Urothelium cell line (cell line): ENCODE measurements at places on chromosomes 11 and 22.

GRCh38 chr11:70460964-70461363 is 62.6 kb downstream of the CTTN start:
- DNase-seq: no peak

- DNase-seq: no peak
These were observed at the start of gene CHCHD10 for GRCh38 chr22:23767673-23768548. CHCHD10 (minus strand) TSS chr22:23767972; CDS start chr22:23767874, 98 bp downstream.

- DNase-seq: peak; percentile 75
These were observed 136.2 kb downstream of the OSBP2 start for GRCh38 chr22:30830907-30831306.

DNA sequence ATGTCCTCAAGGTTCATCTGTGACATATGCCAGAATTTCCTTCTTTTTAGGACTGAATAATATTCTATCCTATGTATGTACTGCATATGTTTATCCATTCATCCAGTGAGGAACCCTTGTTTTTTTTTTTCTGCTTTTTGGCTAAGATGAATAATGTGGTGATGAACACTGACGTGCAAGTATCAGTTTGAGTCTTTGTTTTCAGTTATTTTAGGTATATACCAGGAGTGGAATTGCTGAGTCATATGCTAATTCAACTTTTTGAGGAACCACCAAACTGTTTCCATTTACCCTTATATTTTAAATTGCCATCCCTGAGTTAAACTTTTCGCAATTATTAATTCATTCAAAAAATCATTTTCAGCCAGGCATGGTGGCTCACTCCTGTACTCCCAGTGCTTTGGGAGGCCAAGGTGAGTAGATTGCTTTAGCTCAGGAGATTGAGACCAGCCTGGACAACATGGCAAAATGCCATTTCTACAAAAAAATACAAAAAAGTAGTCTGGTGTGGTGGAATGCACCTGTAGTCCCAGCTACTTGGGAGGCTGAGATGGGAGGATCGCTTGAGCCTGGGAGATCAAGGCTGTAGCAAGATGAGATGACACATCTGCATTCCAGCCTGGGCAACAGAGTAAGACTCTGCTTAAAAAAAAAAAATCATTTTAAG is 64.2 kb downstream of the MICAL2 start:
- DNase-seq: no peak

DNA sequence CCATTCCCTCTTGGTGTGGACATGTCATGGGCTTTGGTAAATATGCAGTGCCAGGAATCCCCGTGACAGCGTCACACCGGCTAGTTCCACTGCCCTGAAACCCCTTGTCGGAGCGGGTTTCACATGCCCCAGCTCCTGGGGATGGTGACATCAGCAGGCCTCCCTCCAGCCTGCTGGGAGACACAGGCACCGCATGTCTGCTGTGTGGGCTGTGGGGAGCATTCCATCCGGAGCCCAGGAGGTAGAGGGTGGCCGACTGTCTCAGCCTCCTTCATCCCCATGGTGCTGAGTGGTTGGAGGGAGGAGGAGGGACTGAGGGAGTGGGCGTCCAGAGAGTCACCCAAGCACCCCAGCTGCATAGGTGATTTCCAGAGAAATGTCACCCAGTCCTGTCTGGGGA is 1161.1 kb downstream of the BRD1 start:
- DNase-seq: no peak

DNA sequence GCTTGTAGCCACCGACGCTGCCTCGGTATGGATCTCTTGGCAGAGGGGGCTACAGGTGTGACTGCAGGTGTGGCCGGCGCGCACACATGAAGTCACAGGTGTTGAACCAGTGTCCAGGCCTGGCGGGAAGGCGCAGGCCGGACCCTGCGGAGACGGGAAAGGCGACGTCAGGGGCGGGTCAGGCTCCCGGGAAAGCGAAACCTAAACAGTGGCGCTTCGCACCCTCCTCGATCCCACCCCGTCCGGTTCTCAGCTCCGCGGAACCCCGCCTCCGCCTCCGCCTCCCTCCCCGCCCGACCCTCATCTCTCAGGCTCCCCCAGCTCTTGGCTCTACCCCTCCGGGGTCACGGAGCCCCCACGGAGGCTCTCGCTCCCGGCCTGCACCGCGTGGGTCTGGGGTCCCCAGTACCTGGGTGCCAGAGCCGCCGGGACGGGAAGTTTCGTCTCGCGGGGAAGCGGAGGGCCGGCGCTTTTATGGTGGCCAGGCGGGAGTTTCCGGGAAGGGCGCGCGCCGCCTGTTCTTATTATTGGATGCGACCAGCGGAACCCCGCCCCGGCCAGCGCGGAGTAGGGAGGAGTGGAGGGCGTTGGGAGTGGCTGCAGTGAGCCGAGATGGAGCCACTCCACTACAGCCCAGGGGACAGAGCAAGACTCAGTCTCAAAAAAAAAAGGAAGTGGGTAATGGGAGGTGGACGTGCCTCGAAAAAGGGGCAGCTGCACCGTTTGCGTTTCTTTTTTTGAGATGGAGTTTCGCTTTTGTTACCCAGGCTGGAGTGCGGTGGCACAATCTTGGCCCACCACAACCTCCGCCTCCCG is at the start of gene IRF7:
Gene IRF7 (minus strand): TSS at position 447 of the 816 bp plus-strand sequence. CDS start 586 bp downstream, outside the sequence.
- no peak for DNase-seq

GRCh38 chr11:117478926-117479325 is 151.3 kb downstream of the CEP164 start:
- DNase-seq: no peak
